ENCODE measurements at places on chromosomes 5 and 9.

DNA sequence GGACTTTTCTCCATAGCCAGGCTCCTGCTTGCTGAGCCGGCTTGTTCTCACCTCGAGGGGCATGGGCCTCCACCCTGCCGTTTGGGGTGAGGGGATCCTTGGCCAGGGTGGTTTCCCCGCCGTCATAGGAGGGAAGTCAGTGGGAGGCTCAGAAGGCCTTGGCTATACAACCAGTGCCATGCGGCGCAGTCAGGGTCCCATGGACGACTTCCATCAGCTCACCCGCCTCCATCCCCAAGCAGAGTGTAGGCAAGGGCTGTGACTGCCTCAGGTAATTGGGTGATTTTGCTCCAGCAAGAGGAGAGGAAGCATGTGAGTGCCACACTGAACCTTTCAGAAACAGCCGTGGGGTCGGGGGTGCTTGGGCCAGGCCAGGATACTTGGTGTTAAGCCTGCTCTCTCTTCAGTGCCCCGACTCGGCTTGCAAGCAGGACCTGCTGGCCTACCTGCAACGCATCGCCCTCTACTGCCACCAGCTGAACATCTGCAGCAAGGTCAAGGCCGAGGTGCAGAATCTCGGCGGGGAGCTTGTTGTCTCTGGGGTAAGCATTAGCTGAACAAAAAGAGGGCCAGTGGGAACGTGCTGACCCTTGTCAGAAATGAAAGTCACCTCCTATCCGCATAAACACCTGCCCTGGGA, 57.2 kb upstream of the LRRTM2 start:
- no peak for DNase-seq

- DNase-seq: no peak
Observed at GRCh38 chr5:142364251-142365145, 39.7 kb upstream of the SPRY4 start.

- DNase-seq: no peak
Observed at GRCh38 chr9:95028853-95029219, 288.7 kb downstream of the FANCC start.

GRCh38 chr5:173832386-173832785, 55.8 kb upstream of the CPEB4 start:
- no peak for DNase-seq

- no peak for DNase-seq
Observed at GRCh38 chr5:773517-774264, 10.8 kb downstream of the ZDHHC11B start.

DNA sequence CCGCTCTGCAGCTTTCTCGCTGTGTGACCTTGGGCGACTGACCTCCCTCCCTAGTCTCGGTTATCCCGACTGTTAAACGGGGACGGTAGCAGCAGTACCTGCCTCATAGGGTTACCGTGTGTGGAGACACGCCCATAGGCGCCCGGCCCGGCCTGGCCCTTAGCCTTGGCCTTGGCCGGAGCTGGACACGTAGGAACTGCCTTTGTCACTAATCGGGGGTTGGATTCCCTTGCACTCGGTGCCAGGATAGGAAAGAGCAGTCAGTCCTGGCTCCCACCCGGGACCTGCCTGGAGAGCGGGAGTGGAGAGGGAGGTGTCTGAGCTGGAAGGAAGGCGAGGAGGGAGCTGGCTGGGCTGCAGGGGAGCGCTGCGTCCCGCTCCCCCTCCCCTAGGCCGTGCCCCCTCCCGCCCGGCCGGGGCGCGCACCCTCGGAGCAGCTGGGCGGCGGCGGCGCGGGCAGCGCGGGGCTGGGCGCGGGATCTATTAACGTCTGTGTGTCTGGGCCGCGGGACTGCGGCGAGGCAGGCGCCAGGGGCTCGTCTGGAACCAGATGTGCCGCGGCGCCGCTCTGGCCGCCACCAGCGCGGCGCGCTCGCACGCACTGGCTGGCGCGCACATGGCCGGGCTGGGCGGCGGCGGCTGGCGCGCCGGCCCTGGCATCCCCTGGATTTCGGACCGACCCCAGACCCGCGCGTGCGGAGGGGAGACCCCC, 31.7 kb downstream of the PRRX2 start:
- no peak for DNase-seq

GRCh38 chr5:74471875-74472274, 168.7 kb downstream of the ENC1 start:
- no peak for DNase-seq

DNA sequence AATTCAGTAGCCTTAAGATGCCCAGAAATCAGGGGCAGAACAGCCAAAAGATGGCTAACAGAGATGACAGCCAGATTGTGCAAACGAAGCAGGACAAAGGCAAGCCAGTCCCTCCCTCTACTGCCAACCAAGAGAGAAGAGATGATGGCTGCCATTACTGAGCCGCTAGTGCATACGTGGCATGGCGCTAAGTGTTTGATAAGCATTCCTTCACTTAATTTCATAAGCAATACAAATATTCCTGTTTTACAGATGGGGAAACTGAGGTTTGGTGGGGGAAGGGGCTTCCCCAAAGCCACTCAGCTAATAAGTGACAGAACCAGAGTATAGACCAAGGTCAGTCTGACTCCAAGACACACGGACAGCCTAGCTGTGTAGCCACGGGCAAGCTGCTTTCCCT, 44.1 kb downstream of the STK10 start:
- DNase-seq: no peak

GRCh38 chr5:74938250-74938933, 72.2 kb upstream of the FAM169A start:
- DNase-seq: no peak

DNA sequence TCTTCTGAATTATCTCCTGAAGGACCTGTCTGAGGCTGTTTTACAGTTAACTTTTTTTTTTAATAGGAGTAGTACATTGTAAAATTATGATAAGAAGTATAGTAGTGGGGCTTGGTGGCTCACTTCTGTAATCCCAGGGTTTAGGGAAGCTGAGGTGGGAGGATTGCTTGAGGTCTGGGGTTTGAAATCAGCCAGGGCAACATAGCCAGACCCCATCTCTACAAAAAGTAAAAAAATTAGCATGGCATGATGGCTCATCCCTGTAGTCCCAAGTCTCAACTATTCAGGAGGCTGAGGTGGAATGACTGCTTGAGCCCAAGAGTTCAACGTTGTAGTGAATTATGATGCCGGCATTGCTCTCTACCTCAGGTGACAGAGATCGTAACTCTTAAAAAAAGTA, 7.0 kb downstream of the IPO11 start:
- no peak for DNase-seq

DNA sequence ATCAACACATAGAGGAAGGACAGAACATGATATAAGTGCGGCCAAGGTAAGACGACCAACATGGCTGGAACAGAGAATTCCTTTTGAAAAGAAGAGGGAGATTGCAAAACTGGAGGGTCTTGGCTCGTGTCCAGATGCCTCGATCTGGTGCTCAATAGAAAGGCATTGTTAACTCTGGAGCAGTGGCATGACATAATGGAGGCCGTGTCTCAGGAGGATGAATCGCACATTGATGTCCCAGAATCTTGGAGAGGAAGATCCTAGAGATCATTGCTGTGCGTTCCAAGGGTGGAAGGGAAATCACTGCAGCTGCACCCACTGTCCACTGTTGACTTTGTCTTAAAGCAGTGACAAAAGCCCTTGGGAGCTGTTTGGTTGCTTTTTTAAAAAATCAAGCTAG, 30.9 kb downstream of the GRAMD2B start:
- no peak for DNase-seq

- no peak for DNase-seq
Observed at GRCh38 chr5:151345808-151346478, 1.4 kb downstream of the SLC36A2 start.

- DNase-seq: no peak
Observed at GRCh38 chr5:116740771-116741170, 166.1 kb upstream of the SEMA6A start.

DNA sequence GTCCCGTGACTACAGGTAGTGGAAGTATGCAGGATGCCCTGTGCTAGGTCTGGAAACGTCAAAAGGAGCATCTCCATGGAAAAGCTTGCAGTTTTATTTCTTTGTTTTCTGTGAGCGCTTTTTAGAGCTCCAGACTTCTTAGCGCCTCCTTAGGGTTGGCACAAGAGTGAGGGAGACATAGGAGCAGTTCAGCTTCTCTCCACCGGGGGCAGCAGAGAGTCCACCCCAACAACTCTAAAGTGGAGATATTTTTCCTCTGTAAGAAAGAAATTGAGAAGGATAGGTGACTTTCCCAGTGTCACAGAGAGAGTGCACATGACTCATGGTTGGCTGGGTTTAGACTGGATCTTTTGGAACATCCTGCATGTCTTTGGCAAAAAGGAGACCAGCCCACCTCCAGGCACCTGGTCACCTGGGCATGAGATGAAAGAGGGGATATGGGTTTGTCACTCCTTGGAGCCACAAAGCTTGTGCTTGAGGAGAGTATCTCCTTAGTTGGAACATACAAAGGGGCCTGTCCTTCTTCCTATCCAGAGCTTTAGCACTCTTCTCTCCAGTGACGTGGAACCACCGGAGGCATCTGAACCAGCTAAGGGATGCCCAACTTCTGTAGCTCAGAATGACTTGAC, 637.7 kb downstream of the SEMA5A start:
- DNase-seq: no peak

DNA sequence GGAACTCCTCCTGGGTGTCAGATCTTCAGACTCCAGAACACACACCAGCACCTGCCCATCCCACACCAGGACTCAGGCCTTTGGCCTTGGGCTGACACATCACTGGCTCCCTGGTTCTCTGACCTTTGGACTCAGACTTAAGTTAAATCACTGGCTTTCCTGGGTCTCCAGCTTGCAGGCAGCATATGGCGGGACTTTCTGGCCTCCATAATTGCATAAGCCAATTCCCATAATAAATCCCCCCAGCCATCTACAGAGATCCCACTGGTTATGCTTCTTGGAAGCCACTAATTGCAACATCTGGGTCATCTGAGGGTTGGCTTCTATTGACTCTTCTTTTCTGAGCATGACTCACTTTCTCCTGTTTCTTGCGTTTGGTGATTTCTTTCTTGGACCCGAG, 80.3 kb upstream of the SARDH start:
- no peak for DNase-seq

- DNase-seq: no peak
Observed at GRCh38 chr9:18496256-18497000, 22.5 kb downstream of the ADAMTSL1 start.

- no peak for DNase-seq
Observed at GRCh38 chr9:36980148-36980974, 53.7 kb downstream of the PAX5 start.

- DNase-seq: no peak
Observed at GRCh38 chr5:106601620-106602019, 1069.1 kb downstream of the EFNA5 start.

Data from stimulated activated CD4-positive, alpha-beta T cell treated with anti-CD3 and anti-CD28 coated beads, TNF-alpha, amount 100 ng/mL, for 4 hours (primary cell).